ENCODE measurements at places on chromosomes 1 and 21.
A peak's percentile ranks its signal among the peaks of the same experiment; 100 is the strongest.

- DNase-seq: no peak
These were observed 41.1 kb downstream of the TRIT1 start for GRCh38 chr1:39842030-39842678.

DNA sequence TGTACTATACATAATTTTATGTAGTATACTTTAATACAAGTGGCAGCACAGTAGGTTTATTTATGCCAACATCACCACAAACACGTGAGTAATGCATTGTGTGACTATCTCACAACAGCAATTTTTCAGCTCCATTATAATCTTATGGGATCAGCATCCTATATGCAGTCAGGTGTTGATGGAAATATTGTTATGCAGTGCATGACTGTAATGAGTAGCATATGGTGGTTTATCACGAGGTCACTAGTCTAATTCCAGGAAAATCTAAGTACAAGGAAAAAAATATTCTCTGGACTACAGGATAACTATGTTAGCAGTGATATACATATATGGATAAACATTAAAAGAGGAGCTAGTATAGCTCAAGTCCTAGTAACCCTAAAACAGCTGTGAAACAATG lies 69.0 kb downstream of the ATP1B1 start:
- no peak for DNase-seq

GRCh38 chr1:116785006-116785405 lies 30.8 kb downstream of the CD2 start:
- no peak for DNase-seq

DNA sequence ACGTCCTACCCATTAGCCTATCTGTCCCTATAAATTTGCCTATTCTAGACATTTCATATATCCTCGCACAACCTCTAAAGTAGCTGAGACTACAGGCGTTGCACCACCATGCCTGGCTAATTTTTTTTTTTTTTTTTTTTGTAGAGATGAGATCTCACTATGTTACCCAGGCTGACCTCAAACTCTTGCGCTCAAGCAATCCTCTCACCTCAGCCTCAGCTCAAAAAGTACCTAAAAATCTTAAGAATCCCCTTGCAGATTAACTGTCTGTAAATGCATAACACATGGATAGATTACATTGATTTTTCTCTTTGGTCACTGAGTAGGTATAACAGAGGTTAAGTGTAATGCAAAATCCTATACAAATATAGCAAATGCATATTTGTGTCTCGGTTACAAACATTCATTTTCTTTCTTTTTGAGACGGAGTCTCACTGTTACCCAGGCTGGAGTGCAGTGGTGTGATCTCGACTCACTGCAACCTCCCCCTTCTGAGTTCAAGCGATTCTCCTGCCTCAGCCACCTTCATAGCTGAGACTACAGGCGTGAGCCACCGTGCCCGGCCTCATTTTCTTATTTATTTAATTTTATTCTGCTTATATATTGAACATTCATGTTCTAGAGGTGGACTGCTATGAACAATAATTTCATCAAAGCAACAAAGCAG lies 2.3 kb downstream of the HORMAD1 start:
- DNase-seq: no peak

- peak; percentile 47 for DNase-seq
These were observed 6.4 kb downstream of the UTP11 start for GRCh38 chr1:38018864-38019343.

GRCh38 chr21:38699048-38699447 lies 106.7 kb upstream of the ETS2 start:
- no peak for DNase-seq

DNA sequence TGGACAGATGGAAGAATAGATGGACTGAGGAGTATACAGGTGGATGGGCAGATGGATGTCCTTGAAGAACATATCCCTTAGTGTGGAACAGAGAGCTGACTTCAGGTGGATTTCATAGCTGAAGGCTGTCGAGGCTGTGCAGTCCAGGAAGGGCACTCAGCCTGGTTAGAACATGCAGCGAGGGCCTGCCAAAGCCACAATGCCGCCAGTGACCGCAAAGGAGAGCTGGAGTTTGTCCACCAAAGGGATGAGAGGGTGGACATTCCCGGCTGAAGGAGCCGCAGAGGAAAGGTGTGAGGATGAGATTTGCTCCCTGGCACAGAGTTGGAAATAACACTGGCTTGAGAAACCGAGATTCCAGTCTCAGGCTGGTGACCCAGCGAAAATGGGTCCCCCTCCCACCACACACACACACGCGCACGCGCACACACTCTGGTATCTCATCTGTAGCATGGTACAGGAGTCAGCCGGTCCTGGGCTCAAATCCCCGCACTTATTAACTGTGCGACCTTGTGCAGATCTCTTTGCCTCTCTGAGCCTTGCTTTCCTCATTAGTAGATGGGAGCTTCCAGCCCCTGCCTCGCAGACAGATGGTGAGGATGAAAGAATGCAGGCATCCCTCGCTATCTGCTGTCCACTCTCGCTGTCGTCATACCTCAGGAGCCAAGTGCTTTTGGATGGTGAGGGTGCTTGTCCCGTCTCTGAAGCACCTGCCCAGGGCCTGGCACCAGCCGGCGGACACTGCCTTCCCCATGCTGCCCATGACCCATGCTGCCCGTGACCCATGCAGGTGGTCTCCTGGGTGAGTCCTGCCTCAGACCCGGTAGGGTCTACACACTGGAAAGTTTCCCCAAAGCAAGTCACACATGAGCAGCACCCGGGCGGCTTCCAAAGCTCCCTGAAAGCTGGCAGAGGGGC lies 26.8 kb upstream of the EFHD2 start:
- no peak for DNase-seq

DNA sequence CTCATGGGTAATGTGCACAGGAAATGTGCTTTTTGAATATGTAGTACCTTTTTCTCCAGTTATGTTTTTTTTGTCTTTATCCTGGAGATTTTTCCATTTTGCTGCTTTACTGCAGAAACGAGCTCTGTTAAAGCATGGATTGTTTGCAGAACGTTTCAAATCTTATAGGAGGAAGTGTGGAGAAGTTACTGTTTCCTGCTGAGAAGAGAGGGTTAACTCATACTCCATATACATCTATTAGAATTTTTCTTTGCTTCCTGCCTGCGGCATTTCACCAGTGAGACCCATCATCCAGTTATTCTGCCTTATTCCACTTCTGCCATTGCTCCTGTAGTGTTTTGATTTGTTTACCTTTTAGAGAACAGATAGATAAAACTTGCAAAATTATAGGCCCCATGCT lies 2.0 kb downstream of the RPRD2 start:
- peak; percentile 33 for DNase-seq

- DNase-seq: no peak
These were observed 15.9 kb upstream of the GPR25 start for GRCh38 chr1:200856716-200857357.

- DNase-seq: no peak
These were observed 79.3 kb downstream of the SH3BGR start for GRCh38 chr21:39531064-39531463.

DNA sequence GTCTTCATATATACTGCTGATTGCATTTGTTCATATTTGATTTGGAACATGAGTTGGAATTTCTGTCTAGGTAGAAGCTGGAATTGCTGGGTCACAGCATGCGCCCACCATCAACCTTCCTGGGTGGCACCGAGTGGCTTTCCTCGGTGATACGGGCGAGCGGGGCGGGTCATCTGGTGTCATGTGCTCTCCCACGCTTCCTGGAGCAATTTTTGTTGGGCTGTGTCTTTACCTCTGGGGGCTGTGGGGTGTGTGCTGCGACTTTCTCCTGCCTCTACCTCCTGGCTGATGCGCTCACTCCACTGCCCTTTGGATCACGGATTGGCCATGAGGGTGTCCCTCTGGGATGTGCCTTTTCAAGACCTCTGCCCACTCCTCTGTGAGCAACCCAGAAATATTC lies 108.7 kb upstream of the COL6A1 start:
- DNase-seq: no peak

All from suppressor macrophage treated with lipopolysaccharide for 4 hours (primary cell).